ENCODE measurements at places on chromosomes 1 and 21.

DNA sequence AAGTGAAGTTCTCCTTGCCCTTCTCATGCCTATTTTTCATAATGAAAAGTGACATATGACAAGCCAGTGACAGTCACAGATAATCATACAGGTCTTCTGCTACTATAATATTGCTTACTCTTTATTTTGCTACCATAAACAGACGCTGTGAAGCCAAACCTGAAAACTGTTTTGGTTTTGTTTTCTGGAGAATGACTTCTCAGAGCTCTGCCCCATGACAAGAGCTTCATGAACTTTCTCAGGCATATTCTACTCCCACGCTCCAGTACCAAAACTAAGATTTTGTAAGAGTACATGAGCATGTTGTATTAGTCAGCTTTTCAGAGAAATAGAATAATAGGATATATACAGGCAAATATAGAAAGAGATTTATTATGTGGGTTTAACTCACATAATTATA is 64.3 kb upstream of the VTCN1 start:
- no peak overlapping the region for H3K27ac ChIP-seq
- no peak overlapping the region for H3K4me3 ChIP-seq
- no peak for DNase-seq
- H3K4me1 ChIP-seq: no peaks in the 10 kb centered on the region

DNA sequence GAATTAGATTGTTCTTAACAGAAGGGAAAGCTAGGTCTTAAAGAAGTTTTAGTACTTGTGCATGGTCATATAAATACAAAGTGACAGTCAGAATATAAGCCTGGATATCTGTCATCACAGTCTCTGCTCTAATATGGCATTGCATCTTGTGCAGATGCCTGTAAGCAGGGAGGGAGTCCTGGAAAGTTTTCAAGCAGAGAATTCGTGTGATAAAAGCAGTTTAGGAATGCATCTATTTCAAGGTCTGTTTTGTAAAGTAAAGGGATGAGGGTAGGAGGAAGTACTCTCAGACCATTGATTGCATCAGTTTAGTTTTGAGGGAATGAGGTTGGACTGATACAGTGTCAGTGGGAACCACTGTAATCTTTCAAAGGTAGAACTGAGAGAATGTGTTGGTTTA is 30.6 kb downstream of the IARS2 start:
- no peaks in the 10 kb centered on the region for H3K4me1 ChIP-seq
- peaks cover 17% of the 10 kb centered on the region for H3K36me3 ChIP-seq
- no peaks in the 10 kb centered on the region for H3K27me3 ChIP-seq
- H3K27ac ChIP-seq: no peak overlapping the region
- DNase-seq: no peak
- H3K4me3 ChIP-seq: no peak overlapping the region

DNA sequence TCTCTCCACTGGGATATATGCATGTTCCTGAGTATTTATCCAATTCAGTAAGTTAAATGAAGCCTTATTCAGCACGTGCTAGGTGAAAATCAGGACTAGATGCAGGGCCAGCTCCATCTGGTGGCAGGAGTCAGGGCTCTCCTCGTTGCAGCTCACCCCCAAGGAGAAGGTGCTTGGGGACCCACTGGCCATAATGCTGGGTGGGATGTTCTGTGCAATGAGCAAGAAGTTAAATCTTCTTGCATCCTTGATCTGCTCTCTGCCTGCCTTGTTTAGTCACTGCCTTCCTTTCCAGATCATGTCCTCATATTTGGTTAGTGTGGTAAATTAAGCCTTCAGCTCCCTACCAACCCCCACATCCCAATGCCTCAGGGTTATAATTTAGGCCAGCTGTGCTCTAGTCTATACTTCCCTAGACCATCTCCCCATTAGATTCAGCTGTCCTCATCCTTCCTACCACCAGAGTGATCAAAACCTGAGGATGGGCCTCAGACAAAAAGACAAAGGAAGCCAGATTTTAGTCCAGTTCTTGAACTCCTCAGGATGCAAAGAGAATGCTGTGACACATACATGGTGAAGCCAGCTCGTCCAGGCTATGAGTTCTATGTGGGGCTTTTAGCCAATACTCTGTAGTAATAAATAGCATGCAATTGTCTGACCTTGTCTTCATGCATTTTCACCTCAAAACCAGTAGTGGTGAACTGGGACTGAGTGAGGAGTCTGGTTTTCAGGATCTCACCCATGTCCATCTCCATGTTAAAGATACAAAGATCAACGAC is 55.9 kb downstream of the SEC16B start:
- H3K36me3 ChIP-seq: no peaks in the 10 kb centered on the region
- no peaks in the 10 kb centered on the region for H3K27me3 ChIP-seq
- no peak overlapping the region for H3K4me3 ChIP-seq
- no peak for DNase-seq
- H3K4me1 ChIP-seq: no peaks in the 10 kb centered on the region
- no peak overlapping the region for H3K27ac ChIP-seq

- no peak for DNase-seq
- no peaks in the 10 kb centered on the region for H3K4me1 ChIP-seq
- peaks cover 12% of the 10 kb centered on the region for H3K27me3 ChIP-seq
Measured at GRCh38 chr21:35811191-35811806, 249.0 kb downstream of the SETD4 start.

DNA sequence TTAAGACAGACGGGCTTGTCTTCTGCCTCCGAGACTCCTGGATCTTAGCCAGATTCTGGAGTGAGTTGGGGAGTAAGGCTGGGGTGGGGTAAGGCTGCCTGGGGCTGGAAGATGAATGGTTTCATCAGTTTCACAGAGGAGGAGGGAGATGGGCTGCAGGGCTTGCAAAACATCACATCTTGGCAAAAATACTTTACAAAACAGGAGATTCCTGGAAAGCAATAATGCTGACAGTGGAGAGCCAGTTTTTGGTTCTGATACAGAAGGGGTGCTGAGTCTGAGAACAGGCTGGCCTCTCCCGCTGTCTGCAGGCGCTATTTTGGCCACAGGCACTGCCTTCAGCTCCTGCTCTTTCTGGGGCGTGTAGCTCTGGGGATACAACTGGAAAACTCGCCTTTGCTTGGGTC is 83.4 kb upstream of the KCNE2 start:
- no peak overlapping the region for H3K4me3 ChIP-seq
- no peak overlapping the region for H3K27ac ChIP-seq
- peaks cover 7% of the 10 kb centered on the region for H3K27me3 ChIP-seq
- H3K36me3 ChIP-seq: no peaks in the 10 kb centered on the region
- no peak for DNase-seq
- H3K4me1 ChIP-seq: no peaks in the 10 kb centered on the region

DNA sequence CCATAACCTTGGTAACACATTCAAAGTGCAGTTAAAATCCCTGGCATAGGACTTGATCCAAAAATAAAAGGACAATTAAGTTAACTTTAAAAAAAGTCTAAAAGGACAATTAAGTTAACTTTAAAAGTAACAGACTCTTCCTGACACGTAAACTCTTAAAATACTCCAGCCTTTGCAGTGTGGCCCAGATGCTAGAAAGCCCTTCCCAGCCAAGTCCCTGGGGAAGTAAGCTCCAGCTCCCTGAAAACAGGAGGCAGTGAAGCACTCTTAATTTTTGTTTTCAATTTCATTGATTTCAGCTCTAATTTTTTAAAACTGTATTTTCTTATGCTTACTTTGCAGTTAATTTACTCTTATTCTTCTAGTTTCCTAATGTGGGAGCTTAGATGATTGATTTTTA is 5.1 kb upstream of the AIM2 start:
- no peaks in the 10 kb centered on the region for H3K36me3 ChIP-seq
- H3K27ac ChIP-seq: no peak overlapping the region
- H3K4me1 ChIP-seq: peaks cover 16% of the 10 kb centered on the region
- H3K27me3 ChIP-seq: peaks cover 5% of the 10 kb centered on the region
- no peak for DNase-seq

DNA sequence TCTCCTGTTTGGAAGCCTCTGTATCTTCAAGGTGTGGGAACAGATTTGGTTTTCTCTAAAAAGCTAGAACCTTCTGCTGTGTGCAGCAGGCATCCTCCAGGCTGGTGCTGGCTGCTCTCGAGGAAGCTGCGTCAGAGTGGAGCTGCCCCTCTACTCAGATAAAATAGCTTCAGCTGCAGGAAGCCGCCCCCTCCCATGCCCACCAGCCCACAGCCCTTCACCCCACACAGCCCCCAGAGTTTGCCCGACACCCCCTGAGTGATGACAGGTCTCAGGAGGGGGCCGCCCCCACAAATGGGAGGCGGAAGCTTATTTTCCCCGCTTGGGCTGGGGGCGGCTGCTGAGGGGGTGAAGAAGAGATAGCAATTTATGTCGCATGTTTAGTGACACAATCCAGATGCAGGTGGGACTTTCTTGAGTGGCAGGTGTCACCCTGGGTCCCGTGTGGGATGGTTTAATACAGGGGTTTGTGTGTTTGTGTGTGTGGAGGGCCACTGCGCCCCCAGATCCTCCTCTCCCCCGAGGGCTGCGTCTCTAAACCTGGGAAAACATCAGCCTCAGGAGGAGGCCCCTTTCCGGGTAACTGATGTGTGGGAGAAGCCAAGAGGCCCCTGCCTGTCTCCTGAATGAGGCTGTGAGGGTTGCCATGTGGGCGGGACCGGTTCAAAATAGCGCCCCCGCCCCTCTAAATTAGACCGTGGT is 55.4 kb downstream of the STUM start:
- H3K4me1 ChIP-seq: no peaks in the 10 kb centered on the region
- peak; percentile 10 for DNase-seq
- H3K27me3 ChIP-seq: peaks cover 24% of the 10 kb centered on the region
- H3K27ac ChIP-seq: no peak overlapping the region
- H3K36me3 ChIP-seq: no peaks in the 10 kb centered on the region
- H3K4me3 ChIP-seq: no peak overlapping the region

DNA sequence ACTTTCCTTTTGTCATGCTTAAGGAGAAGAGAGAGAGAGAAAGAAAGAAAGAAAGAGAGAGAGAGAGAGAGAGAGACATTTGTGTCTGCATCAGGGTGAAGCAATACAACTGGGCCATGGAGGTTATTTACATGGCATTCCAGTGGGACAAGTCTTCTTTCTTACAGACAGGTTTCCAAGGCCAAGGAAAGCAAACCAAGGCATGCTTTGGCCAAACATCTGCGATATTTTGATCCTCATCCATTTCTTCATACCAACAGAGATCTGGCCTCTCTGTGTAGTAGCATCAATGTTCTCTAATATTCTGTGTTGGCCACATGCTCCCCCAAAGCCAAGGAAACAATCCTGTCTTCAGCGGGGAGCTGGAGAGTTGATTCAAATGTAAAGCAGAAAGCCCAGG is 292.1 kb downstream of the SETD4 start:
- DNase-seq: no peak
- H3K36me3 ChIP-seq: no peaks in the 10 kb centered on the region
- no peak overlapping the region for H3K4me3 ChIP-seq
- peaks cover 15% of the 10 kb centered on the region for H3K27me3 ChIP-seq
- no peaks in the 10 kb centered on the region for H3K4me1 ChIP-seq

DNA sequence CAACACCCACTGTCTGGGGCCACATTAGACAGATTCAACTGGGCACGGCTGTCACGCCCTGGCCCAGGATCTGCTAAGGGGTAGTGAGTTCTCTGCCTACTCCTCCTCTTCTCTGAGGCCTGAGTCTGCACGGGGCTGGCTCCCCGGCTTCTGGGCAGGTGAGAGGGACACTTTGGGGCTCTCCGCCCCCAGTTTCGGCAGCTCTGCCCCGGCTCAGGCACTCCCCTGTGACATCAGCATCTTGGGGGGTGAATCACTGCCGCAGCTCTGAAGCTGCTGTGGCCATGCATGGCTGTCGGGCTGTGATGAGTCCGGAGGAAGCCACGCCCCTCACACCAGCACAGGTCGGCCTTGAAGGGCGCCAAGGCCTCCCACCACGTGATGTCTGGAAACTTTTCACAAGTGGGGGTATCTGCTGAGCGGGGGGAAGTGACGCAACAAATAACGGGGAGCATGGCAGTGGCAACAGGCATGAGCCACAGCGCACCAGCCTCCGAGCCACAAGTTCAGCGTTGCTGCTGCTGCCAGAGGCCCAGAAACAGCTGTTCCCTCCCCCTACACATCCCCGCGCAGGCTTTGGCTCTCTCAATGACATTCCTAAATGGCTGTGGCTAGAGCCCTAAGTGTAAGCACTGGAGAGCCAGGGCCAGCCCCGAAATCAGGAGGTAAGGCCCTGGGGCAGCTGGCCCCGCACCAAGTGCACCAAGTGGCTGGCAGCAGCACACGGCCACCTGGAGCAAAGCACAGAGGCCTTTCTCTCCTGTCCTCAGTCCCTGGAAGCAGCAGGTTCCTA is 26.3 kb downstream of the ZBTB17 start:
- no peaks in the 10 kb centered on the region for H3K27me3 ChIP-seq
- H3K27ac ChIP-seq: peak overlapping the region; percentile 42
- H3K4me3 ChIP-seq: no peak overlapping the region

- no peak for DNase-seq
- H3K27me3 ChIP-seq: no peaks in the 10 kb centered on the region
- no peak overlapping the region for H3K4me3 ChIP-seq
- no peaks in the 10 kb centered on the region for H3K36me3 ChIP-seq
- H3K4me1 ChIP-seq: no peaks in the 10 kb centered on the region
- H3K27ac ChIP-seq: no peak overlapping the region
Measured at GRCh38 chr1:105373681-105374080, 1624.0 kb downstream of the AMY1C start.

- no peak overlapping the region for H3K4me3 ChIP-seq
- no peak overlapping the region for H3K27ac ChIP-seq
- no peaks in the 10 kb centered on the region for H3K4me1 ChIP-seq
- H3K36me3 ChIP-seq: no peaks in the 10 kb centered on the region
Measured at GRCh38 chr1:213742992-213743391, 244.8 kb upstream of the PROX1 start.

DNA sequence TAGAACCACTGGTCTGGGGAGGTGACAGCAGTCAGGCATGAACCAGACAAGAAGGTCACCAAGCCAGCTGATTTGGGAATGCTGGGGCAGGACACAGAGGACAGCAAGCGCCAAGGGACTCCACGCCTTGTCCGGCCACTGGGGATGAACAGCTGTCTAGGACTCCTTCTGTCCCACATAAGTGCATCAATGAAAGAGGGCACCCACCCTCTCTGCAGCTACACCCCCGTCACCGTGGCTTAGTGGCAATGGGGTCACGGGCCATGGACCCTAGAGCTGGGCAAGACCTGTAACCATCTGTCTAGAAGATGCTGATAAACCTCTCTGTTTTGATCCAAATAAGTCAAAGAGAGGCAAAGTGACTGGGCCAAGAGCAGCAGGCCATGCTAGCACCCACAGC is 16.8 kb downstream of the UBE2G2 start:
- H3K27me3 ChIP-seq: no peaks in the 10 kb centered on the region
- H3K4me3 ChIP-seq: no peak overlapping the region
- no peak overlapping the region for H3K27ac ChIP-seq
- peaks cover 9% of the 10 kb centered on the region for H3K4me1 ChIP-seq
- H3K36me3 ChIP-seq: peaks cover 11% of the 10 kb centered on the region

DNA sequence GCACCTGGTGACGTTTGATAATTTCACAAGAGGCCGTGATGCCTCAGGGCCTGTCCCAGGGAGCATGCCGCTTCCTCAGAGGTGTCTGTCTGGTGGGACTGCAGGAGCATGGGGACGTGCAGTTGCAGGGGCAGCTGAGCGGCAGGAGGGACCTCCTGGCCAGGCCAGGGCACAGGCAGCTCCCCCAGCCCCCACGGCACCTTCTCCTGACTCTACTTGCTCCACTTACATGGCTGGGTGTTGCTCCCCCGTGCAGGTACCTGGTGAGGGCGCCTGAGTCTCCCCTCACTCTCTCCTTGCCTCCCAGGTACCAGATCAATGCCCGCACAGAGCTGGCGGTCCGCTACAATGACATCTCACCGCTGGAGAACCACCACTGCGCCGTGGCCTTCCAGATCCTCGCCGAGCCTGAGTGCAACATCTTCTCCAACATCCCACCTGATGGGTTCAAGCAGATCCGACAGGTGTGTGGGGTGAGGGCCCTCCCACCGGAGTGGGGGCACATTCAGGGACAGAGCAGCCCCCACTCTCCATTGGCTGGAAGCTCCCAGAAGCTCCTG is 108.4 kb downstream of the PDE9A start:
- H3K36me3 ChIP-seq: no peaks in the 10 kb centered on the region
- H3K27me3 ChIP-seq: no peaks in the 10 kb centered on the region
- no peaks in the 10 kb centered on the region for H3K4me1 ChIP-seq
- H3K4me3 ChIP-seq: no peak overlapping the region
- no peak overlapping the region for H3K27ac ChIP-seq
